ENCODE measurements at places on chromosomes 3 and 15. TPM values are rescaled to one million over a fixed set of nuclear protein-coding genes. Genes with fewer than 3 reads are reported as not detected.

P2RY13 gene
- not detected for total RNA-seq

PRR23E gene
- total RNA-seq, result not detected

MKRN3 gene
- 0.79 TPM for total RNA-seq

UTS2B gene
- 0.29 TPM for total RNA-seq

GOLGA8J gene
- not detected for total RNA-seq

COL7A1 gene
- total RNA-seq, result 0.14 TPM

ARPP21 gene
- total RNA-seq, result not detected

NGRN gene
- total RNA-seq, result 58.4 TPM

BCHE gene
- 0.13 TPM for total RNA-seq

ZNF774 gene
- total RNA-seq, result 5.3 TPM

CFAP161 gene
- total RNA-seq, result 0.93 TPM

GOLGA6D gene
- not detected for total RNA-seq

CLRN1 gene
- not detected for total RNA-seq

IL1RAP gene
- 15.7 TPM for total RNA-seq

GHRL gene
- total RNA-seq, result not detected

CAMKV gene
- total RNA-seq, result not detected

OR5K2 gene
- total RNA-seq, result not detected

CHRFAM7A gene
- 5.3 TPM for total RNA-seq

ZNF662 gene
- 2.4 TPM for total RNA-seq

CNTN4 gene
- total RNA-seq, result not detected

SERPINI2 gene
- not detected for total RNA-seq

TMOD2 gene
- 6.0 TPM for total RNA-seq

WNT5A gene
- 0.27 TPM for total RNA-seq

ADCY5 gene
- not detected for total RNA-seq

TOP2B gene
- 186 TPM for total RNA-seq

A4GNT gene
- not detected for total RNA-seq

ECT2 gene
- total RNA-seq, result 75.3 TPM

HIGD1A gene
- 212 TPM for total RNA-seq

SPTBN5 gene
- total RNA-seq, result 8.5 TPM

PIF1 gene
- total RNA-seq, result 24.7 TPM

GNL3 gene
- total RNA-seq, result 218 TPM

TRIM71 gene
- total RNA-seq, result not detected

ASB14 gene
- not detected for total RNA-seq

ZWILCH gene
- total RNA-seq, result 56.5 TPM

SCG5 gene
- total RNA-seq, result 0.29 TPM

GATA2 gene
- total RNA-seq, result 38.3 TPM

ADGRG7 gene
- not detected for total RNA-seq

DAZL gene
- total RNA-seq, result not detected

MKRN2OS gene
- total RNA-seq, result not detected

P3H2 gene
- 0.79 TPM for total RNA-seq

TOPBP1 gene
- 92.5 TPM for total RNA-seq

ECE2 gene
- not detected for total RNA-seq

COL6A5 gene
- not detected for total RNA-seq

PRR23C gene
- not detected for total RNA-seq

VPS8 gene
- 99.6 TPM for total RNA-seq

MAN2C1 gene
- total RNA-seq, result 147 TPM

PAQR5 gene
- total RNA-seq, result not detected

AADACL2 gene
- total RNA-seq, result not detected

NLGN1 gene
- total RNA-seq, result 52.5 TPM

PLIN1 gene
- not detected for total RNA-seq

ADAMTSL3 gene
- under 0.01 TPM for total RNA-seq

DUOXA2 gene
- not detected for total RNA-seq

FOXL2 gene
- total RNA-seq, result 0.13 TPM

FMN1 gene
- under 0.01 TPM for total RNA-seq

GPR87 gene
- total RNA-seq, result not detected

DZIP1L gene
- 13.8 TPM for total RNA-seq

MST1R gene
- total RNA-seq, result 2.2 TPM

FAM219B gene
- total RNA-seq, result 37.6 TPM

PRRT3 gene
- 1.3 TPM for total RNA-seq
